ENCODE measurements at places on chromosomes 4 and X.

DNA sequence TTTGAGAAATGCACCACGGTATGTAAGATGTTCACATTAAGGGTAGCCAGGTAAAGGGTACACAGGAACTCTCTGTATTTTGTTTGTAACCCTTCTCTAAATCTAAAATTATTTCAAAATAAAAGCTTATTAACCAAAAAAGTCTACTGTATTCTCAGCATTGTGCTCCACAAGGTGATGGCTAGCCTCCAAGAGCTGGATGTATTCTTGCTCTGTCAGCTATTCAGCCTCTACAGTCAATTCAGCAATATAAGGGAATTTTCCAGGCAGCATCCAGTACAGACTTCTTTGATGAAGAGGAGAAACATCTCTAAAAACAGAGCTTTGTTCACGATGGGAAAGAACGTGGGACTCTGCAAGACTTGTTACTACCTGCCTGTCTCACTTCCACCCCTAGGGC is 63.5 kb upstream of the MAOA start:
- no peak for DNase-seq

DNA sequence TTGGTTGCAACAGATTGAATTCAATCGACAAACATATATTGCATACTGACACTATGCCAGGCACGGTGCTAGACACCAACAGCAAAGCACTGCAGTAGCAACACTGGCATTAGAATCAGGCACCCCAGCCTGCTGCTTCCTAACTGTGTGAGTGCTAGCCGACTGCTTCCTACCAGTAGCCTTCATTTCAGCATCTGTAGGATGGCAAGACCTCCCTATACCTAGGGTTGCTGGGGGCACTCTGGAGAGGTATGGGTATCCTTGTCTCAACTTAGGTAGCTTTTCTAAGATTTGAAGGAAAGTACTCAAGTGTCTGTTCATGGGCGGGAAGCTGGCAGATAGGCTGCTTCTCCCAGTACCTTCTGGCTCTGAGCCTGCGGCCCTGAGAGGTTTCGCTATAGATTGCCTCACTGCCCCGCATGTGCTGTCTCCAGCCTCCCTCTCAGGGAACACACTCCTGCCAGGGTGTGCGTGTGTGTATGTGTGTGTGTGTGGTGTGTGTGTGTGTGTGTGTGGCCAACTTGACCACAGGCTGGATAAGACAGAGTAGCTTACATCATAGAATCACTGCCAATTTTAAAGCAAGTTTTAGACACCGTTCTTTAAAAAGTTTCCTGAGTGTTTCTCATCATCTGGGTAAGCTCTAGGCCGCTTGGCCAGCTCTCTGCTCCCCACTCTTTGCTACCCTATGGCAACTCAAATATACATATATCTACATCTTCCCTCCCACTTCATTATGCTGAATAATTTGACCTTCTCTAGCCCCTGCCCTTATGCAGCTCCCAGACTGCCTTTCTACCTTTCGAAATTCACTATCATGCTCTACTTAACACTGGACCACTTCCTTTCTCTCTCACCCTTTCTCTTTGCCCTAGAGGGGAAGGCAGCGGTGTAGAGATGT is 97.0 kb upstream of the PJA1 start:
- no peak for DNase-seq

GRCh38 chr4:113602646-113603228 is 158.8 kb downstream of the CAMK2D start:
- no peak for DNase-seq

- DNase-seq: no peak
Observed at GRCh38 chr4:26892480-26893150, 32.0 kb downstream of the STIM2 start.

- DNase-seq: no peak
Observed at GRCh38 chr4:156763511-156763910, 208.1 kb downstream of the PDGFC start.

- DNase-seq: no peak
Observed at GRCh38 chrX:84153538-84153937, 34.5 kb downstream of the RPS6KA6 start.

GRCh38 chr4:98891478-98892337 is 37.2 kb downstream of the EIF4E start:
- no peak for DNase-seq

DNA sequence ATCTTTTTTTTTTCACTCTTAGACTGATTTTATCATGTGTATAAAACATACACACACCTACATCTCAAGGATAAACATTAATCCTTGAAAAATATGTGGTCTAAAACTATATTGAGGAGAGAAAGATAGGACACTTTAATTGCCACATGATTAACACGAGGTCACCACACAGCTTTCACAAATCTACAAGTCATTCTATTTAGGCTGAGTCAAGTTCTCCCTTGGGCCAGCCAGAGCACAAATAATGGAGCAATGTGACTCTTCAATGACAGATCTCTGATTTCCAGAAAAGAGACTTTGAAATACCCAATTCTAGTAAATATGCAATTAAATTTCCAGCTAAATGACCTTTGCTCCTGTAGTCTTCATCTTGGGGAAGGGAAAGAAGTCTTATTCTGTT is 12.9 kb upstream of the ADH4 start:
- DNase-seq: no peak

DNA sequence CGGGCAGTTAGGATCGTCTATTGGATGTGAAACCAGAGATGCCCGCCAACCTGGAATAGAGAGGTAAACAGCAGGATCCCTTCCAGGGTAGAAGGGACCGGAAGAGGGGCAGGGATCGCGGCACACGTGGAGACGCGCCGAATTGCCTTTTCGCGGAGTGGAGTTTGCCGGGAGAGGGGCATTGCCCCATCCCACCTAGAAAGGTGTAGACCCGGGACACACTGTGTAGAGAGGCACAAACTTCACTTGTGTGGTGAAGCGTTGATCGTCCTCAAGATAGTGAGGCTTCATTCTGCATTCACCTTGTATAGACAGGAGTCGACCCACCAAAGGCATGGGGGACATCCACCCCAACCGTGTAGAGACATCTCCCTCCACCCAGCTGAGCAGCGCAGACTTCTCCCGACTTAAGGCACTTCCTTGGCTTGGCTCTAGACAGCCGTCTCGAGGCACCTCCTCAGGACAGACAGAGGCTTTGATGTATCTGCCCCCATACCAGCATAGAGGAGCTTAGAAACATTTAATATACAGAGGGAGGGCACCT is 410 bp downstream of the GNL3L start:
- DNase-seq: no peak

DNA sequence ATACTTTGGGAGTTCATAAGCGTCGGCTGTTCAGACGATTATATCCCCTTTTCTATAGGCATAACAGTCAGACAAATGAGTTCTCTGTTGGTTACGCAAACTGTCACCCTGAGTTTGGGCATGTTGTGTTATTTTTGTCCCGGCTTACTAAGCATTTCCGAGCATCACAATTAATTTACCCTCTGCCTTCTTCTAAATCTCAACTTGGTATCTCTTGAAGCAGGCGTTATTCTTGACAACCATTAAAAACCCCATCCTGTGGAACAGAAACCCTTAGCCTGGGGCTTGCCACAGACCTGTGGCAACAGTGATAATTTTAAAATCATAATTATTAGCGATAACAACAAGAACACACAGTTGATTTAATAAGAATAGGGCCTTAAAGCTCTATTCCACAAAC is 558.7 kb downstream of the INPP4B start:
- DNase-seq: no peak

- DNase-seq: no peak
Observed at GRCh38 chr4:70754470-70754869, 32.7 kb downstream of the RUFY3 start.

GRCh38 chr4:39305912-39306677 is 60.1 kb downstream of the RFC1 start:
- DNase-seq: no peak

- no peak for DNase-seq
Observed at GRCh38 chr4:100913685-100914084, 395.9 kb upstream of the EMCN start.

DNA sequence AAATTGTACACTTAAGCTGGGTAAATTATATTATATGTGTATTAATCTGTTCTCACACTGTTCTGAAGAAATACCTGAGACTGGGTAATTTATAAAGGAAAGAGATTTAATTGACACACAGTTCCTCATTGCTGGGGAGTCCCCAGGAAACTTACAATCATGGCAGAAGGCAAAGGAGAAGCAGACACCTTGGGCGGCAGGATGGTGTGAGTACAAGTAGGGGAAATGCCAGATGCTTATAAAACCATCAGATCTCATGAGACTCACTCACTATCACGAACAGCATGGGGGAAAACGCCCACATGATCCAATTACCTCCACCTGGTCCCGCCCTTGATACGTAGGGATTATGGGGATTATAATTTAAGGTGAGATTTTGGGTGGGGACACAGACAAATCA is 34.9 kb downstream of the PDE5A start:
- DNase-seq: no peak

DNA sequence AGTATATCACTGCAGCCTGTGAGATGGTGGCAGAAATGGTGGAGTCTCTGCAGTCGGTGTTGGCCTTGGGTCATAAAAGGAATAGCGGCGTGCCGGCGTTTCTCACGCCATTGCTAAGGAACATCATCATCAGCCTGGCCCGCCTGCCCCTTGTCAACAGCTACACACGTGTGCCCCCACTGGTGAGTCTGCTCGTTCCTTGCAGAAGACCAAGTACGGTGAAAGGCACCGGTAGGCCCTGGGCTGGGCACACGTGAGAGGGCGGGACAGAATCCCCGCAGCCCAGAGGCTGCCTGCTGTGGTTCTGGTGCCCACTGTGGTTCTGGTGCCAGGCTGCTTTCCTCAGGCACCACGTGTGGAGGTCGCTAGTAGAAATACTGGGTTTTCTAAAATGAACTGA is 31.2 kb upstream of the MSANTD1 start:
- no peak for DNase-seq

DNA sequence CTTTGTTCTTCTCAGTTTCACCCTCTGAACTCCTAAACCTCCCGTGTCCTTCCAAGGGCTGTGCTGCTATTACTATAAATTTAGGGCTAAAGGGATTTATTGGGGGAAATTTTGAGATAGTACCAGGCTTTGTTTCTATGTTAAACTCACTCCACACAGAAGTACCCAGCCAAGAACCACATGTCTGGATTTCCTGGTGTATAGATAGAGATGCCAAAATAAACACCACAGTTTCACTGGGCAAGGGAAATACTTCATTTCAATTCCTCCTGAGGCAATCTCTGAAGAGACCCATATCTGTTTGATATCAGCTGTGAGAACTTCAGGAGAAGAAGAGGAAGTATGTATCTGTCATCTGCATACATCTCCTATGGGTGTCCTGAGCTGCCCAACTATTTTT is 21.7 kb upstream of the CLNK start:
- DNase-seq: no peak

DNA sequence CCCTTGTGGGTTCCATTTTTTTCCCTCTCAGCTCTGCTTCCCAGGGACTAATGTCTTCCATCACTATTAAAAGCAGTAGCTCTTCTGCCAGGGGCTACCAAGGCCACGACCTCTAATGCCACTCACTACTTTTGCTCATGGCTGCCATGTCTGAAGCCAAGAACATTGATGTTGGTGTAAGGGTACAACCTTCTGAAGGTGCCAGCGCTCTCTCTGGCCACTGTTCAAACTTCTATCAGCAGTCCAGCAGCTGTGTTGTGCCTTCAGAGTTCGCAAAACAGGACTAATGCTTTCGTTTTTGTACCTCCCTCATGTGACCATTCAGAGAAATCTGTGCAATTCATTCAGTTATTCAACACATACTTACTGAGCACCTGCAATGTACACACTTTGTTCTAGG is 121.5 kb upstream of the ENPEP start:
- no peak for DNase-seq

- no peak for DNase-seq
Observed at GRCh38 chrX:13750812-13751211, 16.3 kb downstream of the OFD1 start.

- DNase-seq: no peak
Observed at GRCh38 chr4:10521424-10521823, 64.2 kb upstream of the ZNF518B start.

DNA sequence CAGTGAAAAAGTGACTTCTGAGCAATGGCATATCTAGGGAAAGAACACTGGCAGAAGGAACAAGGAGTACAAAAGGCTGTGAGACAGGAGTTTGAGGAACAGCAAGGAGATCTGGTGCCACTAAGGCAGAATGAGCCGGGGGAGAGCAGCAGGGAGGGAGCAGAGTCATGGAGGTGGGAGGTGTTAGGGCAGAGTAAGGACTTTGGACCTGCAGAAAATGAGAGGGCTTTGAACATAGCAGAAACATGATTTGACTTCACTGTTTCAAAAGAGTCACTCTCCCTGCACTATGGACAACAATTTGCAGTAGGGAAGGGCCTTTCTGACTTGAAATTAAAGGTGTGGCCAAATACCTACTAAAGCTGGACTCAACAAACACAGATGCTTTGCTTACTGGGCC is 356.2 kb downstream of the ADGRL3 start:
- DNase-seq: no peak

- peak; percentile 37 for DNase-seq
Observed at GRCh38 chrX:6021316-6022091, 207.2 kb downstream of the NLGN4X start.

DNA sequence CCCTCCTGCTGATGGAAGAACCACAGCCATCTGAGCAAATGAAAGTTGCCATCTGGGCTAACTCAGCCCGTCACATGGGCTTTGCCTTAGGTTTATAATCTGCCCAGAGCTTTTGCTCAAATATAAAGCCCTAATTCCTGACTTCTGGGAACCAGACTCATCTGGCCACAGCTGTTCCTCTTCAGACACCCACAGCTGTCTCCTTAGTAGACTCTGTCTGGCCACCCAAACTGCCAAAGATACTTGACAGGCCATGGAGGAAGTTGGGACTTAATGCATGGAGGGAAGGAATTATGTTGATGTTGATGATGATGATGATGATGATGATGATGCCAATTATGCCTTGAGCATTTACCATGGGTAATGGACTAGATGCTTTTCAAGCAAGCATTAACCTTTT is 8.0 kb downstream of the LGI2 start:
- no peak for DNase-seq

- no peak for DNase-seq
Observed at GRCh38 chrX:97030463-97030862, 146.8 kb downstream of the RPA4 start.

- DNase-seq: no peak
Observed at GRCh38 chr4:41236032-41236431, 20.7 kb upstream of the UCHL1 start.

DNA sequence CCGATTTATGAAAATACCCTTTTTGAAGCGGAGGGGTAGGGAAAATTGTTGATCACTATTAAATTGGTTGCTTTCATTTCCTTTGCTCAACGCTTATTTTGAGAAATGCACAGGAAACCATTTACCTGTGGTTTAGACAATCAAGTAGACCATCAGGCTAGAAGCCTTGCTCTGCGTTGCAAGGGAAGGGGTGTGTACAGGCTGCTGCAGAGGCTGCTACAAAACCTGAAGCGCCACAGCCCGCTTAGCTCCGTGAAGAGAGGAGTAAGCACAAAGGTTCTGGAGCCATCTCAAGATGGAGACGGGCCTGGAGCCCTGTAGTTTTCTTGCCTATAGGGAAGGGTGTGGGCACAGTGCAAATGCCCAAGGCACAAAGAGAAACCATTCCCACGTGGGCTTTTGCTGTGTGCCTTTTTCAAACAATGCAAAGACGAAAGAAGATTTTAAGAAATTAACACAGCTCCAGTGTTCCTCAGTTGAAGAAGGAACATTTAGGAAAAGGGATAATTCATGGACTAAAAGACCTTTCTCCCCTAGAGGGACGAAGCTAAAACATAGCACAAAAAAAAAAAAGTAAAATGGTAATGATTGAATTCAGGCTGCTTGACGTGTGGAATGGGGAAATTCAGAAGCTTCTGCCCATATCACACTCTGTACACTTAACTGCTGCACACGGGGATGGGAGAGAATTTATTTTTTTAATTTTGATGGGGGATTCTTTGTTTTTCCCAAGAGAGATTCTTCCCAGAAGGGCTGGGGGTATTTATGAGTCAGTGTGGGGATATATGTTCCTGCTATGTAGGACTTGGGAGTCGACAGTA is 3.5 kb downstream of the TMSB4X start:
- DNase-seq: no peak

Measured in stimulated activated CD4-positive, alpha-beta T cell treated with anti-CD3 and anti-CD28 coated beads, Interleukin-12 subunit alpha, Interleukin-12 subunit beta, amount 100 ng/mL, for 48 hours (primary cell).